Ovary (tissue), 10 donors: ENCODE measurements at places on chromosomes 12 and 14.

DNA sequence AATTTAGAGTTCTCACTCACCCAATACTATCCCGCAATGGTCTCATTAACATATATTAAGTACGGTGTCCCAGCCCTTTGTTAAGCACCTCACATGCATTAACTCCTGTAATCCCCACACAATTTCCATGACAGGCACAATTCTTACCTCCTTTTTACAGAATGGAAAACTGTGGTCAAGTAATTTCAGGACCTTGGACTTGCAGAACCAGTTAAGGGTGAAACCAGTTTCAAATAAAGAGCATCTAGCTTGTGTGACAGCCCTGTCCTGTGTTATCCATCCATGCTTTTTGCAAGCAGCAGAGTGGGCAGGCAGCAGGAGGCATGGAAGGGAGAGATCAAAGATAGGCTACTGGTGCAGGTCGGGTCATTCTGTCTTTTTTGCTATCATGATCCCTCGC is 470.8 kb downstream of the NELL2 start:
- H3K4me1 ChIP-seq, result no peaks in the 10 kb centered on the region
- no peaks in the 10 kb centered on the region for H3K36me3 ChIP-seq
- H3K27me3 ChIP-seq, result no peaks in the 10 kb centered on the region
- DNase-seq, result no peak
- no peak overlapping the region for H3K27ac ChIP-seq

- H3K36me3 ChIP-seq, result no peaks in the 10 kb centered on the region
- no peaks in the 10 kb centered on the region for H3K27me3 ChIP-seq
- no peaks in the 10 kb centered on the region for H3K4me1 ChIP-seq
- DNase-seq, result peak; percentile 81
- H3K27ac ChIP-seq, result no peak overlapping the region
Observed at GRCh38 chr12:617304-617915, 45.8 kb downstream of the NINJ2 start.

GRCh38 chr12:128657378-128657777 is 166.4 kb downstream of the SLC15A4 start:
- H3K4me1 ChIP-seq, result no peaks in the 10 kb centered on the region
- no peak overlapping the region for H3K4me3 ChIP-seq
- no peak overlapping the region for H3K27ac ChIP-seq
- DNase-seq, result no peak

DNA sequence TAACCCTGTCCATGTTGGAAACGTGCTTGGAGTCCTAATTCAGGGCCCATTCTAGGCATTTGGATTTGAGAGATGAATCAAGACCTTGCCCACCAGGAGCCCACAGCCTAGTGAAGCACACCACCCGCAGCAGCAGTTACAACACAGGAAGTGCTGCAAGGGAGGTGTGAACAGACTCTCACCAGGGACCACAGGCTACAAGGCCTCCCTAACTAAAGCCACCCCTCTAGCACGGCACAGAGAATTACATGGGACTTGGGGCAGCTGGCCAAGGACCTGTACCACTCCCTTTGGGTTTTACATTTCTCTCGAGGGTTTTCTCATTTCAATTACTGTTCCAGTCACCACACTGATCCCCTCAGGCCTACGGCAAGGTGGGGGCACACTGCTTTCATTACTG is 49.5 kb upstream of the FOXN3 start:
- peaks cover 21% of the 10 kb centered on the region for H3K4me1 ChIP-seq
- no peaks in the 10 kb centered on the region for H3K36me3 ChIP-seq
- H3K4me3 ChIP-seq, result no peak overlapping the region
- DNase-seq, result peak; percentile 31

DNA sequence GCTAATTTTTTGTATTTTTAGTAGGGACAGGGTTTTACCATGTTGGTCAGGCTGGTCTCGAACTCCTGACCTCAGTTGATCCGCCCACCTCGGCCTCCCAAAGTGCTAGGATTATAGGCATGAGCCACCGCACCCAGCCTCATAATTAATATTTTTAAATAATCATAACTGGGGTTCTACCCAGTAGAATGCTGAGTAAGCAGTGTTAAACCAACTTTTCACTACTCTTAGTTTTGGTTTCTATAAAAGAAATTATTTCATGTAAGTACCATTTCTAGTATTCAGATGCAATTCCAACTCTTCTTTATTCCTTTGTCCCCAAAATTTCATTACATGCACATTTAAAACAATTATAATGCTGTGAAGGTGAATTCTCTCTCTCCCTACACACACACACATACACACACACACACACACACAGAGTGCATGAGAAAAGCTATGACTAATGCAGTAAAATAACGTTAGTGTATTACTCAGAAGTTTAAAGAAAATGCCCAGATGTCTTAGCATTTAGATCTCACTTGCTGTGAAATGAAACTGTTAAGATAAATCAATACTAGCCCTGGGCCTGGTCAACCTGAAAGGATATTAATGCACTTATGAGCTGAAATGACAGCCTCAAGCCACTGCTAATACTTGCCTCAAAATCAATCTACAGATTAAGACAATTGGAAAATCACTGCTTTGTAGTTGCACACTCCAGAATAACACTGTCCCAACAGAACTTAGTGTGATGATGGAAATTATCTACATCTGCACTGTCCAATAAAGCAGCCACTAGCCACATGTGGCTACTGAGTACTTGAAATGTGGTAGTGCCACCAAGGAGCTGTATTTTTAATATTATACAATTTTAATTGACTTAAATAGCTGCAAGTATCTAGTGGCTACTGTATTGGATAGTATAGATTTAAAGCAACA is 36.0 kb downstream of the PTPN21 start:
- H3K27me3 ChIP-seq, result no peaks in the 10 kb centered on the region
- H3K4me1 ChIP-seq, result no peaks in the 10 kb centered on the region
- no peak for DNase-seq
- H3K4me3 ChIP-seq, result no peak overlapping the region

DNA sequence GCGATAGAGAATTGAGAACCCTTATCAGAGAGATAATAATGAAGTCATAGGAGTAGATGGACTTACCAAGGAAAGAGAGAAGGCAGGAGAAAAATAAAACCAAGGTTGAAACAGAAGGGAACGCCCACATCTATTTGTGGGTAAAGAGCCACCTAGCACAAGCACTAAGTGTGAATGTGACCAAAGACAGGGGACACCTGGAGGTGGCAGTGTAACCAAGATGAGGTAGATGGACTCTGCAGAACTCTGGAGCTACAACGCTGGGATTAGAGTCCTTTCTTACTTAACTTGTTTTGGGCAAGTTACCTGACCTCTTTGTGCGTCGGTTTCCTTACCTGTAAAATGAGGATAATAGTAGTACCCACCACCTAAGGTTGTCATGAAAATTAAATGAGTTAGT is 101.9 kb downstream of the SLC5A8 start:
- no peak for DNase-seq
- no peaks in the 10 kb centered on the region for H3K36me3 ChIP-seq
- H3K27ac ChIP-seq, result no peak overlapping the region

- no peak overlapping the region for H3K4me3 ChIP-seq
- no peaks in the 10 kb centered on the region for H3K4me1 ChIP-seq
- H3K27ac ChIP-seq, result no peak overlapping the region
- no peaks in the 10 kb centered on the region for H3K27me3 ChIP-seq
Observed at GRCh38 chr12:66398931-66399910, 96.9 kb downstream of the HELB start.

DNA sequence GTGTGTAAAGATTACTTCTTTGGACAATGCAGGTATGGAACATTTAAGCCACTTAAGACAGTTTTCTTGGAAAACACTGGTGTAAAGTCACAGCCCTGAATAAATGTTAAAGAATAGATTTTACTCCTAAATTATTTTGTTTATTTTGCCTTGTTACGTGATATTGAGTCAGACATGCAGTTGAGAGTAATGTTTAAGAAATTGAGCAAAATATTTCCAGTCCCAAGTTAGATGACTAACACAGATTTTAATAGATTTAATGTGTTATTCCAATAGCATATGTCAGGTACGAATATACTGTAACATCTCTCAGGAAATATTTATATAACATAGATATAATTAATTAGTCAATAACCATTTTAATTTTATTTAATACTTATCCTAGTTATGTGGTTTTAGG is 1361.7 kb downstream of the FSCB start:
- no peaks in the 10 kb centered on the region for H3K4me1 ChIP-seq
- DNase-seq, result no peak
- H3K36me3 ChIP-seq, result no peaks in the 10 kb centered on the region
- H3K27me3 ChIP-seq, result no peaks in the 10 kb centered on the region
- H3K27ac ChIP-seq, result no peak overlapping the region

- no peaks in the 10 kb centered on the region for H3K4me1 ChIP-seq
- H3K4me3 ChIP-seq, result no peak overlapping the region
- no peaks in the 10 kb centered on the region for H3K27me3 ChIP-seq
- H3K27ac ChIP-seq, result no peak overlapping the region
Observed at GRCh38 chr14:76277586-76278130, 98.3 kb upstream of the ESRRB start.

- DNase-seq, result no peak
- H3K27me3 ChIP-seq, result no peaks in the 10 kb centered on the region
- no peak overlapping the region for H3K4me3 ChIP-seq
- no peaks in the 10 kb centered on the region for H3K4me1 ChIP-seq
Observed at GRCh38 chr12:84856156-84856900, 56.3 kb downstream of the SLC6A15 start.

- no peaks in the 10 kb centered on the region for H3K36me3 ChIP-seq
- DNase-seq, result no peak
- no peaks in the 10 kb centered on the region for H3K27me3 ChIP-seq
- no peak overlapping the region for H3K4me3 ChIP-seq
- no peak overlapping the region for H3K27ac ChIP-seq
Observed at GRCh38 chr14:68687746-68688145, 105.1 kb downstream of the ZFP36L1 start.

- H3K4me3 ChIP-seq, result no peak overlapping the region
- no peak overlapping the region for H3K27ac ChIP-seq
- H3K4me1 ChIP-seq, result peaks cover 2% of the 10 kb centered on the region
- DNase-seq, result peak; percentile 90
Observed at GRCh38 chr14:52131640-52132320, 62.9 kb upstream of the NID2 start.

DNA sequence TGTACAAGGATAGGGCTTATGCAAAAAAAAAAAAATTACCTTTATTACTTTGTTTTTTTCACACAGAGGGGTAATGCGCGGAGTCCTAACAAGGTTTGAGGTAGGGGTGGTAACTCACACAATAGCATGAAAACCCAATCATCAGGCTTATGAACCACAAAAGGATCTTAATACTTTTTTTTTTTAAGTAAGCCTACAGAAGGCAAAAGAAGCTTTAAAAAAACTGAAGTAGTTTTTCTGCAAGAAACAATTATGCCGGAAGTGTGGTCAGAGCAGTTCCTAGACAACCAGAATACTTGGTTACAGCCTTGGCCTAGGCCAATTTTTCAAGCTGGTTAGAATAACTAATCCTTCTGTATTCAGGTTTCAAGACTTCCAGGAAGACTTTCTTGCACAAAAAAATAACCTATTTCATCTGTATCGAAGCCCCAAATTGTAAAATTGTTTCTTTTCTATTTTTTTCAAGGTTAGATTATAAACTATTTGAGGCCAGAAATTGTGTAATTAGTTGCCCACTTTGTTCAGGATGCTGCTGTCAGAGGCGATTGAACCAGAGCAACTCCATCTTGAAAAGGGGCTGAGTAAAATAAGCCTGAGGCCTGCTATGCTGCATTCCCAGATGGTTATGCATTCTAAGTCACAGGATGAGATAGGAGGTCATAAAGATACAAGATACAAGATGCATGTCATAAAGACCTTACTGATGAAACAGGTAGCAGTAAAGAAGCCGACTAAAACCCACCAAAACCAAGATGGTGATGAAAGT is 1.8 kb upstream of the GNS start:
- no peak overlapping the region for H3K4me3 ChIP-seq
- DNase-seq, result no peak
- peaks cover 3% of the 10 kb centered on the region for H3K4me1 ChIP-seq
- no peaks in the 10 kb centered on the region for H3K27me3 ChIP-seq
- no peaks in the 10 kb centered on the region for H3K36me3 ChIP-seq
- H3K27ac ChIP-seq, result no peak overlapping the region

GRCh38 chr14:45246691-45247090 is 6.3 kb downstream of the MIS18BP1 start:
- no peak overlapping the region for H3K4me3 ChIP-seq
- no peak overlapping the region for H3K27ac ChIP-seq
- no peaks in the 10 kb centered on the region for H3K27me3 ChIP-seq
- no peak for DNase-seq
- peaks cover 11% of the 10 kb centered on the region for H3K4me1 ChIP-seq
- H3K36me3 ChIP-seq, result no peaks in the 10 kb centered on the region

DNA sequence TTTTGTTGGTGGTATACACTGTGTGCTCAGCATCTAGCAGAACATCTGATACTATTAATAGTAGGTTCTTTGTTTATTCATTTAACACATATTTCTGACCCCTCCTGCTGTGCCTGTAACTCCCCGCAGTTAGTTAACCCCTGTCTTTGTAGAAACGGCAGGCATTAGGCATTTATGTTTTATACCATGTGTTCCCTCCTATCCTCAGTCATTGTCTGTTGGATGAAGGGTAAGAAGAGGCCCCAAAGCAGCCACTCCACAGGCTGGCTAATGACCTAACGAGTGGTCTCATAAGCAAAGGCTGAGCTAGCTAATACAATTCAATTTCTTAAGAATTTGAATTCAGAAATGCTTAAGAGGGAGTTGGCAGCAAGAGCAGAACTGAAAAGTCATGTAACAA is 170.8 kb downstream of the TMX1 start:
- H3K4me1 ChIP-seq, result peaks cover 1% of the 10 kb centered on the region
- H3K27me3 ChIP-seq, result no peaks in the 10 kb centered on the region
- no peak overlapping the region for H3K4me3 ChIP-seq
- no peaks in the 10 kb centered on the region for H3K36me3 ChIP-seq
- DNase-seq, result no peak

- no peaks in the 10 kb centered on the region for H3K36me3 ChIP-seq
- peaks cover 4% of the 10 kb centered on the region for H3K4me1 ChIP-seq
- no peak overlapping the region for H3K27ac ChIP-seq
- no peak for DNase-seq
Observed at GRCh38 chr12:47967461-47968321, 4.3 kb downstream of the TMEM106C start.

DNA sequence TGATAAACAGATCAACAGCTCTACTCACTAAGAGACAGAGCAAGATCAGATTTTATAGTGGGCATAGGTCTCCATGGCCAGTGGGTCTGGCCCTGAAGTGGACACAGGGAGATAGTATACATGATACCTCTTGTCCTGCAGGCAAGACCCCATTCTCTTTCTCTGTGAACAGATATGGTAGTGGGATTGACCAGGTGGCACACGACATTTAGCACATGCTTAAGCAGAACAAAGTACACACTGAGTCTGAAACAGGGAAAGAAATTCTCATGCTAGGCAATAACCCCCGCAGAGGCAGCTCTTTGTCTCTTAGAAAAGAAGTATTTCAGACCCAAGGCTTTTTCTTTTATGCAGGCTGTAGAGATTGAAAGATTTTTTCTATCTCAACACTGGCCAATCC is 1331.2 kb downstream of the FSCB start:
- no peak overlapping the region for H3K4me3 ChIP-seq
- no peak overlapping the region for H3K27ac ChIP-seq
- no peaks in the 10 kb centered on the region for H3K27me3 ChIP-seq
- no peaks in the 10 kb centered on the region for H3K4me1 ChIP-seq
- no peak for DNase-seq
- no peaks in the 10 kb centered on the region for H3K36me3 ChIP-seq
